ENCODE measurements at places on chromosomes 6 and 20.

DNA sequence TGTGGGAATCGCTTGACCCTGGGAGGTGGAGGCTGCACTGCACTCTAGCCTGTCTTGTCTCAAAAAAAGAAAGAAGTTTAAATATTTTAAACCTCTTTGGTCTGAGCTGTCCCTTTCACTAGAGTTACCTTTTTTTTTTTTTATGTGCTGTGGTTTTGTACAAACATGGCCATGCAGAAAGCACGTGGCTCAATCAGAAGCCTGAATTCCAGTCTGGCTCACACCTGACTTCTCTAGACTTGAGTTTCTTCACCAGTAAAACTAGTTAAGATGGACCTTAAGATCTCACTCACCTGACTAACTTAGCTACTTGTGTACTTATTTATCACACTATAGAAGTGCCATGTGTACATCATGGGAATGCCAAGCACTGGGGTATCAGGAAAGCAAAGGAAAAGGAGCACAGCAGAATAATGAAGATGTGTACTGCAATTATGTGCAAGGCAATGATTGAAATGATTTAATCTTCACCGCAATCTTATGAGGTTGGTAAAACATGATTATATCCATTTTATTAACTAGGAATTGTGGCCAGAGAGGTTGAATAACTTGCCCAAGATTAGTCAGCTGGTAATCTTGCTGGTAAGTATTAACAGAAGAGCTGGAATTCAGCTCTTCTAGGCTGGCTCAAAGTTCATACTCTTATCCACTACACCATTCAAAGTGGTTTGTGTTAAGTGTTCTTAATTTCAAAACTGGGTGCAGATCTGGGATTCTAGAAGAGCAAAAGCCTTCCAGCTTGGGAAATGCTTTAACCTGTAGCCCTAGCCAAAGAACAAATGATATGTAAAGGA, 10.7 kb downstream of the HMGN3 start:
- DNase-seq: no peak

DNA sequence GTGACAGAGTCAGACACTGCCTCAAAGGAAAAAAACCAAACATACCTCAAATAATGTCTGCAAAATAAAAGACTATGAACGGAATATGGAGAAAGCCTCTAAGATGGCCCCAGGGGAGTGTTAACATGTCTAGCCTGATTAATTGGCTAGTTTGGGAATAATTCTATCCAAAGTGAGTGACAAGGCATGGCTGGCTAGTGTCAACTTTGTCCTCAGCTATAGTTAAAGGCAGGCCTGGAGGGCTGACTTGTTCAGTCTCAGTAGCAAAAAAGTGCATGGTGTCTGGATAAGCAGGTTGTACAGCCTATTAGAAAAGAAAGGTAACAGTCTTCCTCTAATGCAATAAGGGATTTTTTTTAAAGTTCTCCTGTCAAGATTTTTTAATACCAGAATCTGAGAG, 32.7 kb downstream of the GCNT2 start:
- DNase-seq: no peak

DNA sequence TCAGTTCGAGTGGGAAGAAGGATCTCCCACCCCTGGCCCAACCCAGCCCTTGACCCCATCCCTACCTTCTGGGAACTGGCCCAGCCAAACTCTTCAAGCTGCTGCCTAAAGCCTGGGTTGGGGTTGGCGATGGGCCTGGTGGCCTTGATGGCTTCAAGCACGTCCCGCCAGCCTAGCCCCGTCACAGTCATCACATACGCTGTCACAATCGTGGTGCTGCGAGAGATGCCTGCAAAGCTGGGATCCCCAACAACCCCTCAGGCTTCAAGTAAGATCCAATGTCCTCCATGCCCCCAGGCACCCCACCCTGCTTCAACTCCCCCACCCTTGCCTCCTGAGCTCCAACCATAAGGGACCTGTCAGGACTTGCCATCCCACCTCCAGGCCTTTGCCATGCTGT, 7.8 kb downstream of the DUSP15 start:
- DNase-seq: no peak

DNA sequence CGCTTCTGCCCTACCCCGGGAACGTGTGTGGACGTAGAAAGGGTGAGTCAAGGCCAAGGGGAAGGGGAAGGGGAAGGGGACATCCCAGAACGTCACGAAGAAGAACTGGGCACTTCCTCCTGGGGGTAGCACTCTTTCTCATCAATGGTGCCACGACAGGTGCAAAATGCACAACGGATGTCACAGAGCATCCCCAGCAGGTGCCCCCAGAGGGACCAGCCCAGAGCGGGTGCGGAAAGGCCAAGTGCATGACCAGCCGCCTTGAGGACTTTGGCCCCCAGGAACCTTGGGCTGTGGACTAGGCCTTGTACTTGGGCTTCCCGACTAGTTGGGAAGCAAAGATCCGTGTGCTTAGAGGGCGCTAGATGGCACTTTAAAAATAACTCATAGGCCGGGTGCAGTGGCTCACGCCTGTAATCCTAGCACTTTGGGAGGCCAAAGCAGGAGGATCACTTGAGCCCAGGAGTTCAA, 12.1 kb upstream of the SRC start:
- no peak for DNase-seq

DNA sequence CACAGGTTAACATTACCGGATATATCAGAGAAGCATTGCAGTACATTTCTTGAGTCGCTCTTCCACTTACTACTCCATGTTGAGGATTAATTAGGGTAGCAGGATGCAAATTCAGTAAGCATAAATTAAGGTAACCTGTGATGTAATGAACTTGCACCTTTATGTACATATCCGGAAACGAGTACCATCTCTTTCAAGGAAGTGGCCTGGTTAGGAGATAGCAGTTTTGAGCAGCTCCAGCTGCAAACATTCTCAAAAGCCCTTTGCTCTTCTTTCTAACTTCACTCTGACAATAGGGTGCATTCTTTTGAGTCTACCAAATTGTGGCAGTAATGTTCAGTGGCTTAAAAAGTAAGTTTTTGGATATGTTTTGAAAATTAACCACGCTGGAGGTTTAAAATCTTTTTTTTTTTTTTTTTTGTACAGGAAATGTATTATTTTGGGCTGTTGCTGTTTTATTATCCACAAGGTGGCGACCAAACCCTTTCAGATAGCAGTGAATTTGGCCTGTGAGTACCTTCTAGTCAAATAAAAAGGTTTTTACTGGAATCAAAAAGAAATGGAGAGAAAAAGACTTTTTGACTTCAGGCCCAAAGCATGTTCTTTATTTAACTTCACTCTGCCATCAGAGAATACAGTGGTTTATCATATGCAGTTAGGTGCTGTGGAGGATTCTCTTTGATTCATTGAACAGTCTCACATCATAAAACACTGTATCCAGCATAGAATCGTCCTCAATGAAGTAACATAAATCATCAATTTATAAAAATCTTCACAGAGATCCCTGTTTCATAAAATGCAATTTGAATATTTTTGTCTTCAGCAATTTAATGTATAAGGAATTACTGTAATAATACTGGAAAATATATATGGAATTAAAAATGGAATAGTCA, 8.9 kb downstream of the FAM217B start:
- peak; percentile 45 for DNase-seq

DNA sequence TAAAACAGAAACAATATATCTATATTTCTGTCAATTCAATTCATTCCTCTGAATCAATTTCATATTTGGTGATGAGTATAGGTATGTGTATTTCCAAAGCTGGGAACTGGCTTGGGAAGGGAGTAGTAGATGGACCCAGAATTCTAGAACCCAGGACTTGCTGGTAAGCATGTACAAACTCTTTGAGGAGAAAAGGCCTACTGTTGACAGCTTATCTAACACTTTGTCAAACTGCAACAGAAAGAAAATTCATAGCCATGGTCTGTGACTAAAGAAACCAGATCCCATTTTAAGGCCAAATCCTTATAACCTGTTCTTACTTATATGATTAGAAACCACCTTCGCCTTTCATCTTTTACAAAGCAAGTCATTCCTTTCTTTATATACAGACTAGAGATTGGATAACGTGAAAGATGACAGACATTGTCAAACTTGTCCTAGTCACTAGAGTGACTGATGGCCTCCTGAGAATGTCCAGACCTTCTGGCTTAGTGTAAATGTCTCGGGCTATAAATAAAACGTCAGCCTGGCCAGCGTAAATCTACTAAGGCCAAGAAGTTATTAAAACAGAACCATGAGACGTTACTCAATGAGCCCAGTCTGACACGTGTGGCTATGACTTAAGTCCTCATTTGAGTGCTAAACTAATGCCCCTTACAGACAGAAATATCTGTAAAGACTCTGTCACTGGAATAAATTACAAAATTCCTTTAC, 152.3 kb downstream of the ALDH8A1 start:
- no peak for DNase-seq

DNA sequence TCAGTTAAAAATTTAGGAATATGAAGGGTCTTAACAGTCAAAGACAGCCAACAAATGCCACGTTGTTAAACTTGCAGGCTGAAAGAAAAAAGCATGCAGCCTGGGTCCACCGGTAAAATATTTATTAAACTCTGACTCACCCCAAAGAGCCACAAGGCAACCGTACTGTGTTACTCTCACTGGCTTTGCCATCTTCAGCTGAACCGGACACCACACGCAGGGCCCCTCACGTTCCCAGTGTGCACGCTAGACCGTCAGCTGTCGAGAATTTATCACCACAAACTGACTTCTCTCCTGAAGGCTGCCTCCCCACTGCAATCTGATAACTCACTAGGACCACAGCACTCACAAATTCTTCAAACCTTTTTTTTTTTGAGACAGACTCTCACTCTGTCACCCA, 30.7 kb downstream of the HUS1B start:
- DNase-seq: peak; percentile 46

- no peak for DNase-seq
Observed at GRCh38 chr6:26307850-26308249, 57.1 kb upstream of the BTN3A2 start.

DNA sequence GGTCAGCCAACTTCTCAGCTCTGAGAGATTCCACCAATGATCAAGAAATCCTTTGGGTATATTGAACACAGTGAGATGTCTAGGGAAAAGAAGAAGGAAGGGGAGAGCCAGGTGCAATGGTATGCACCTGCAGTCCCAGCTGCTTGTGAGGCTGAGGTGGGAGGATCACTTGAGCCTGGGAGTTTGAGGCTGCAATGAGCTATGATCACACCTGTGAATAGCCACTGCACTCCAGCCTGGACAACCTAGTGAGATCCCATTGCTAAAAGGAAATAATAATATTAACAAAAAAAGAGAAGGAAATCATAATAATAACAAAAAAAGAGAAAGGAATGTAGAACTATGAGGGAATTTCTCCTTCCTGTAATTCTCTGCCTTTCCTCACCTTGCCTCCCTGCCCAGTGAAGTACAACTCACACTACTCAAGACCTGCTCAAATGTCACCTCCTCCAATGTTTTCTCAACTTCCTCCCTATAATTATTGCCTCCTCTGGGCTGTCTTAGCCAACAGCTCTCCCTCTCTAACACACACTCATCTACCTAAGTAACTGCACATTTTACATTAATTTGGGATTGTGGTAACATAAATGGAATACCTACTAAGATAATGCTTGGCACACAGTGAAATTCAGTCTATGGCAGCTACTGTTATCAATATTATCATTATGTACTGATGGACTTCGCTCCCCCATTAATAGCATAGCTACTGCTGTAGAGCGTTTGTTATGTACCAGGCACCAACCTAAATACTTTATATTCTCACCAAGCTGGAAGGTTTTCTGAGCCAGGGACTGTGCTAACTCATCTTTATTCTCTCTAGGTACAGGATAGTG, 103.6 kb downstream of the KIF13A start:
- no peak for DNase-seq

- no peak for DNase-seq
Observed at GRCh38 chr6:125791820-125792165, 1.0 kb downstream of the NCOA7 start.

DNA sequence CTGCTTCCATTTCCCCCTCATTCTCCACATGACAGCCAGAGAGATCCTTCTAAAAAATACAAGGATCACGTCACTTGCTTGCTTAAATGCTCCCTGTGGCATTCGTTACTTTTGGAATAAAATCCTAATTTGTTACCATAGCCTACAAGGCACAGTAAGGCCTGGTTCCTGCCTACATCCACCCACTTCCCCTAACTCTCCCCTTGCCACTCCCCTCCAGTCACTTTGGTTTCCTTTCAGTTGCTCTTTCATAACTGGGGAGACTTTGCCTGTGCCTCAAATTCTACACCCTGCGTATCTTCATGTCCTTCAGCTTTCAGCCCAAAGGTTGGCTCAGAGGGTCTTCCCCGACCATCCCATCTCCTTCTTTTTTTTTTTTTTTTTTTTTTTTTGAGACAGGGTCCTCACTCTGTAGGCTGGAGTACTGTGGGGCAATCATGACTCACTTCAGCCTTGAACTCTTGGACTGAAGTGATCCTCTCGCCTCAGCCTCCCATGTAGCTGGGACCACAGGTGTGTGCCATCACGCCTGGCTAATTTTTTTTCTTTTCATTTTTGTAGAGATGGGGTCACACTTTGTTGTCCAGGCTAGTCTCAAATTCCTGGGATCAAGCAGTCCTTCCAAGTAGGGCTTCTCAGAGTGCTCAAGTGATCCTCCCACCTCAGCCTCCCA, 12.5 kb downstream of the ID1 start:
- DNase-seq: no peak

DNA sequence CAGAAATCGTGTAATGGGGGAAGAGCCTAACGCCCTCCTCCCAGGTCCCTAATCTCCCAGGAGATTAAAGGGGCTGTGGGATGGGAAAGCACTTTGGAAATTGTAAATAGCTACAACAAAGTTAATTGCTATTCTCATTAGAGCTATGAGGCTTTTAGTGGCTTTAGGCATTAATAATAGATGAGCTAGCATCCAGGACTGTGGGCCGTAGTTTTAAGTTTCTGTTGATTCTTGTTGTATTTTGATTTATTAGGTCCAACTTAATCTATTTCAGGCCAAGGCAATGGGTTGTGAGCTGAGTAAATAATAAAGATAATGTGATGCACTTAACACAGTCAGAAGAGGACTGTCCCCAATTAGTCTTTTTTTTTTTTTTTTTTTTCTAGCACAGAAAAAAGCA, 67.7 kb downstream of the ANKRD6 start:
- DNase-seq: no peak

DNA sequence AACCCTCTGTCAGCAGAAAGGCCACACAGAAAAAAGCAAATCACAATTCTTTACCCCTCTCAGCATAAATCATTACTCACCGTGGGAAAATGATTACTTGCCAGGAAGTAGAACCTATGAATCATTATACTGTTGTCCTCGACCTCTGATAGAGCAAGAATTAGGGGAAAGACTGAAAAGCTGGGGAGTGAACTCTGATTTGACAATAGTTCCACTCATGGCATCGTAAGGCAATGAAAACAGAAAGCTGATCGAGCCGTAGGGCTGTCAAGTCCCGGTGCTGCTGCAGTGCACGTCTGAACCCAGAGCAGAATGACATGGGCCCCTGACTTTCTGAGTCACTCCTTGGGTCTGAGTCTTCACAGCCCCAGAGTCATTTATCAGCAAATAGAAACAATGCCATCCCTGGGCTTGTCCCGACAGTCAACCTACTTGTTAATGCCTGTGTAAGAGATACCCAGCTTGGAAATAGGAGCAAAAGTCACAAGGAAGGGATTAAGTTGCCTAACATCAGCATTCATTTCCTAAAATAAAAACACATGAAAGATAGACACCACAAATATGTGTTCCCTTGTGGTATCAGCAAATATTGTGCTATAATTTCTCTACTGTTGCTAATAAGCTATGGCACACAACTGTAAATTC, 224.8 kb upstream of the MARCKS start:
- peak; percentile 93 for DNase-seq

All from Caki2 (cell line).